ENCODE measurements at places on chromosomes 12 and 14.
A peak's percentile ranks its signal among the peaks of the same experiment; 100 is the strongest.

- no peak for DNase-seq
These were observed 138.7 kb downstream of the ETV6 start for GRCh38 chr12:11787933-11788849.

DNA sequence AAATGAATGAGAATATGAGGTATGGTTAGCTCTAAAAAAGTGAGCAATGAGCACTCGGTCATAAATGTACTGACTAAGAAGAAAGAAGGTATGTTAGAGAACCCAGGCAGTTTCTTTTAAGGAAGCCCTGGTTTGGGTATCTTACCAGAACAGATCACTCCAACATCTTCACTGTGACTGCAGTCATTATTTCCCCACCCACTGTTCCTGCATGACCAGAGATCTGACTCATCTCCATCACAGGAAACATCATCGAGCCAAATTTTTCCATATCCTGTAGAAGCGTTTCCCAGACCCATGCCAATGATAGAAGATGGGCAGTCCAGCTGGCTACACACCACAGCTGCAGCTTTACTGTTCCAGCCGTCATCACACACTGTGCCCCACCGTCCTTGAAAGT is 48.0 kb downstream of the CD163L1 start:
- DNase-seq: peak; percentile 10

DNA sequence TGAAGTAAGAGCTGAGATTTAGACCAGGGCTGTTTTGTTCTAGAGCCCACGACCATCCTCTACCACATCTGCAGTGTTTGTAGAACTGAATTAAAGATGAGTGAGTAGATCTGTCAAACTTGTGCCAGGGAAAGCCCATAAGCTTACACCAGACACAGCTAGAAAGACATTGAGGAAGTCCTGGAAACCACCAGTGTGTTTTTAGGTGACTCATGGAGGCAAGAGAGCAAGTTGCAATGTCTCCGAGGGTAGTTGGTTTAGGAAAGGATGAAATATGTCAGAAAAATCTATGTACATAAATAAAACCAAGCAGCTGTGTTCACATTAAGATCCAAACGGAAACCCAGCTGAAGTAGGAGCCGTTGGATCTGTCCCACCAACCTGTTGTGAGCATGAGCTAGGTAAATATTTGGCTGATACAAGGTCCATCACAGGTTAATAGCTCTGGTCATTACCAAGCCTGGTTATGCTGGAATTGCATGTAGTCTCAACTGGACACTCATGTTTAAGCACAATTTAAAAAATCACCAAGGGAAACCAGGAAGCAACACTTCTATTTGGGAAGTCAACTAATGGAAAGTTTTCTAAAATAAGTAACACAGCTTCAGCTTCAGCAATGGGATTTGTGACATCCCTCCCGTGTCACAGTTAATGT is 49.9 kb upstream of the PLEKHG3 start:
- DNase-seq: peak; percentile 99

DNA sequence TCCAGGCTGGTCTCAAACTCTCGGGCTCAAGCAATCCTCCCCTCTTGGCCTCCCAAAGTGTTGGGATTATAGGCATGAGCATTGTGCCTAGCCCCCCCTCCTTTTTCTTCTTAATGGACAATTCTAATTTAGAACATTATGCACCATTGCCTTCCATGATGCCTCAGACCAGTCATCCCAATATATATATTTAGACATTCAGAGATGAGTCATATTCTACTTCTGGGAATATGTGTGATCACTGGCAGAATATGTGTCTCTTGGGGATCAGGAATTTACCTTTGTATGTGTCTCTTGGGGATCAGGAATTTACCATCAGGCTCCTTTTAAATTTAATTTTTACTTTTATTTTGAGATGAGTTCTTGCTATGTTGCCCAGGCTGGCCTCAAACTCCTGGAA is 7.5 kb upstream of the CCDC177 start:
- DNase-seq: no peak

DNA sequence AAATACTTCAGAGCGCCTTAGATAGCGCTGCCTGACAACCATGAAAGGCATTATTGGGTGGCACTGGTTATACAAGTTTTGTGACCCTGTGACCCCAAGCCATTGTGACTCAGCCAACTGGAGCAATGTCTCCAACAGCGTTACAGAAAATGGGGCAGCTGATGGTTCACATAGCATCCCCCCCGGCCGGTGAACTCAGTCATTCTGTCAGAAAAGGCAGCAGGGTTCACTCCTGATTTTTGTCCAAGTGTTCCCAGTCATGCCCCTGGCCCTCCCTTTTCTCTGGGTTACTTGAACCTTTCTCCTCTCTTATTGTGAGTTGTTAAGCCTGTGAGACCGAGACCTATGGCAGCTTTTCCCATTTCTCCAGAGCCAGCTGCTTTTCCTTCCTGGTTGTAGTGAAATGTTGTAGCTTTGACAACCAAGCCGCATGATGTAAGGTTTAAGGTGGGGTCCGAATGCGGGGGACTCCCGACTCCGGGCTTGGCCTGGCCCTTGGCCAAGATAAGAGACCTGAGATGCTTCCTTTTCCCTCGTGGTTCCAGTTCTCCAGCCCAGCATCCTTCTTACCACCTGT is 22.0 kb downstream of the CD9 start:
- no peak for DNase-seq

DNA sequence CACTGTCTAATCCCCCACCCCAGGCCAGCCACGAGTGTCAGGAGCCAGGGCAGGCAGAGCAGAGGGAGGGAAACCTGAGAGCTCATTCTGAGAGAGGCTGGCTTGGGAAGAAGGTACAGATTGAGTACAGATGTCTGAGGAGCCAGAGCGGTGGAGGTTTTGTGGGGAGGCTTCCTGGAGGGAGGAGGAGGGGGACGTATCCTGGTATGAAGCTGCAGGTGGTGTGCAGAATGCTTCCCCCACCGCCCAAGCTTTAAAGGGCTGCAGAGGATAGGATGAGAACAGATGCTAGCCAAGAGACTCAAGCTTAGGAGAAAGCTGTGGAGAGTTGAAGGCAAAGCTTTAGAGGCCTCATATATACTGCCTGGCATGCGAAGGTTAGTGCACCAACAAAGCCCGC is 3.2 kb upstream of the TAMALIN start:
- no peak for DNase-seq

DNA sequence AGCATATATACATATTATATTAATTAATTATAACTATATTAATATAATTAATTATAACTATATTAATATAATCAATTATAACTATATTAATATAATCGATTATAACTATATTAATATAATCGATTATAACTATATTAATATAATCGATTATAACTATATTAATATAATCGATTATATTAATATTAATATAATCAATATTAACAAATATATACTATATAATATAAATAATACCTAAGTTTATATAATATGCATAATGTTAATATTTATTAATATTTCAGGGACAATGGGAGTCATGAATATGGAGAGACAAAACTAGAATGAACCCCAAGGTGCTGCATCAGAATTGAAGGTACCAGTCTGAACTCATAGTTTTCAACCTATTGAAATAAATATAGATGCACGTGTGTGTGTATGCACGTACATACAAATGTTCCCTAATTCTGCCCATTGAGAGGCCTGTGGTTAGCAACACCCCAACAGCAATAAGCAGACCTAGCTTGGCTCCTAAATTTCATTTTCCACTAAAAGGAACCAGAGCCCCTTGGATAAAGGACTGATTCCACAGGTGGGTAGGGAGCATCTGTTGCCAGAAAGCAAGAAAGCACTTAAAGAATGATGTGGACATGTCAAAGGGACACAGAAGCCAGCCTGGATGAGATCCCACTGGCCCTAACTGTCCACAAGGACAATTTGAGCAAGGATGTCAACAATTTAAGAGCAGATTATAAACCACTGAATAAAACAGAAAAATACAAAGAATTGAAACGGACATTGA is 21.3 kb downstream of the SSH1 start:
- no peak for DNase-seq

DNA sequence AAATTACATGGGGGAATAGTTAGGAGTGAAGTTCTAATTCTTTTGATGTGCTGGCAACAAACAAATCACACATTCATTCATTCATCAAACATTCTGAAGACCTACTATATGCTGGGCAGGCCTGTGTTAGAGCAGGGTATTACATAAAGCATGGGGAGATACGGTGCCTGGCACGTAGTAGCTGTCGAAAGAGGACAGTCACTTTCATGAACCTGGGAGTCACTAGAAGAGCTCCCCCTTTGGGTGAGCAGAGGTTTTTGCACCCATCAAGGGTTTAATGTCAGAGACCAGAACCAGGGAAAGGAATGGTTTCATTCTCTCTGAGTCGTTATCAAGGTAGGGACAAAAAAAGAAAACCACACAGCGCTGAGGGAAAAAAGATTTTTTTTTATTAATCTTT is 10.0 kb downstream of the LHX5 start:
- DNase-seq: peak; percentile 17

- DNase-seq: no peak
These were observed 101.4 kb downstream of the KSR2 start for GRCh38 chr12:117867348-117867747.

DNA sequence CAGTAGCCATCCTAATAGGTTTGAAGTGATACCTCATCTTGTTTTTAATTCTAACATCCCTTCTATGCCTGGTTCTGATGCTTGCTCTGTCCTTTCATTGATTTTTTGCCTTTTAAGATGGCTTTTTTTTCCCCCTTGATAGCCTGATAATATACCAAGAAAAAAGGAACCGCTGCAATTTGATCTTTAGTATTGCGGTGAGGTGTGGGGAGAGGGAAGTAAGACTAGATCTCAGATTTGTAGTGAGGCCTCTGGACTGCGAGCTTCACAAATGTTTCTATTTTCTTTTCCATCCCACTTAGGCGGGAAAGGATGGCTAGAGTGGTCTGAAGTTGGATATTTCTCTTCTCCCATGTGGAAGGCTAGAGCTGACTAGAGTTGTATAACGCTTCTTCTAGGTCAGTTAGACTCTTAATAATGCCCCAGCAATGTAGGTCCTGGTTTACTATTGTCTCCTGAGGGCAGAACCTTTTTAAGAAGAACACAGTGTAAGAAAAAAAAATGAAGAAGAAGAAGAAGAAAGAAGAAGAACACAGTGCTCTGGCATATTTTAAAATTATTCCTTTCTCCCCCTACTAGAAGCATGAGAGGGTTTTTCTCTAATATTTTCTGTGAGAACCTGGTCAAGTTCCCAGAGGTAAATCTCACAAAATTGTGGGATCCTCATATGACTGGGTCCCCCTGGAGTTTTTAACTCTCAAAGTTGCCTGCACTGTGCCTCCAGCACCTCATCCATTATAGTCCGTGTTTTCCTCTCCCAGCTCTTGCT is 11.9 kb upstream of the KLRB1 start:
- no peak for DNase-seq

DNA sequence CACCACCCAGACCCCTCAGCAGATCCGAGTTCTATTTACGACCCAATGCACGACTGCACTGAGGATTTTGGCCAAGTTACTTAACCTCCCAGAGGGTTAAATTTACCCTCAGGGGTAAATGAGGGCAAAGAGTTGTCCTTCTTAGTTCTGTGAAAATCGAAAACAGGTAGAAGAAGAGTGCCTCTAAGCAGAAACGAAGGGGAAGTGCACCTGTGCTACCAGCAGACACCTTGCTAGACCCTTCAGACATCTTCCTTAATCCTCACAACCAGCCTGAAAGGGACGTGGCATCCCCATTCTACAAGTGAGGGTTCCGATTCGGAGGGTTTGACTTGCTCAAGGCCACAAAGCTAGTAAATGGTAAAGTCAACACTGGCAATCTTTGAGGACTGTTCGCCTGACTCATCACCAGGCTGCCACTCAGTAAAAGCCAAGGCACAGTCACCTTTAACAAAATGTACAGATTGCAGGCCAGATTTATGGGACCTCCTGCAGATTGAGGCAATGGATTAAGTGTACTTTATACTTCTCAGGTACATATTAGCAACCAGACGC is 1.6 kb downstream of the GSG1 start:
- no peak for DNase-seq

GRCh38 chr12:96241846-96242256 is 47.7 kb downstream of the ELK3 start:
- DNase-seq: peak; percentile 39
